ENCODE measurements at places on chromosomes 7 and 10.

DNA sequence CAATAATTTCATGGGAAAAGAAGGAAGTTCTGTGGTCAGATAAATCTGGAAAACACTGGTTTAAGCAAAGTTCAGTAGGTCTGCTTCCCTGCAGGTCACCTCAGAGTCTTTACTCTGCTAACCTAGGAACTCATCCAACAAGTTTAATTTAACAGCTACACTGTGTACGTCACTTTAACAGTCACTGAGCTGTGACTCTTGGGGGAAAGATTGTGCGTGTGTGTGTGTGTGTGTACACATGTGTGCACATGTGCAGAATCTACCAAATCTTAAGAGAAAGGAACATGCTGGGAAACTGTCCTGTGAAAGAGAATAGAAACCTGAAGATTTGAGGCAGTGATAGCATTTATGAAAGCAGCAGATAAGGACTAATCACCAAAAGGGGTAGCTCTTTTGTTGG, 62.6 kb downstream of the IKZF1 start:
- no peak for DNase-seq

- no peak for DNase-seq
These were observed 22.9 kb upstream of the NANOS1 start for GRCh38 chr10:119006451-119007210.

DNA sequence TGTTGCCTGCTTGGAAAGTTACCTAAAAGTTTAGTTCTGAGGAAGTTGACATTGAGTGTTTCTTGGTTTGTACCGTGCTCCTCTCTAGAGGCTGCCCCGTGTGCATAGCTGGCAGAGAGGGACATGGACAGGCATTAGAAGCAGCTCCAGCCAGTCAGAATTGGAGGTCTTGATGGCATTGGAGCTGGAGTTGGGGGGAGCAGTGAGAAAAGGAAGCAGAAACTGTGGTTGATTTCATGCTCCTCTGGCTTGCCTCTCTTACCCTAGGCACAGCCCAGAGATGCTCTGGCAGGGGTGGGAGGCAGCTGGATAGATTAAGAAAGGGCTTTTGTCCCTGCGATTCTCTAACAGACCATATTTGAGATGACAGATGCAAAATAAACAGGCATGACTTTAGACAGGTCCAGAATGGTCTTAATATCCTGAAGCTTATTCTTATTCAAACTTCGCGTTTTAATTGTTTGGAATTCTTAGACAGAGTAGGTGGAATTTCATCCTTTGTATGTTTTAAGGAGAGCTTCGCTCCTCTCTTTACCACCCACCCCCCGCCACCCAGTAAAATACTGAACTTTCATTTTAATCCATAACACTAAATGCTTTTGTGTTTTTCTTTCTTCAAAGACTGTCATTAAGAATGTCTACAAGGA, 73.5 kb upstream of the GLCCI1 start:
- peak; percentile 64 for DNase-seq

GRCh38 chr10:80444124-80444523, 10.0 kb upstream of the TSPAN14 start:
- no peak for DNase-seq

DNA sequence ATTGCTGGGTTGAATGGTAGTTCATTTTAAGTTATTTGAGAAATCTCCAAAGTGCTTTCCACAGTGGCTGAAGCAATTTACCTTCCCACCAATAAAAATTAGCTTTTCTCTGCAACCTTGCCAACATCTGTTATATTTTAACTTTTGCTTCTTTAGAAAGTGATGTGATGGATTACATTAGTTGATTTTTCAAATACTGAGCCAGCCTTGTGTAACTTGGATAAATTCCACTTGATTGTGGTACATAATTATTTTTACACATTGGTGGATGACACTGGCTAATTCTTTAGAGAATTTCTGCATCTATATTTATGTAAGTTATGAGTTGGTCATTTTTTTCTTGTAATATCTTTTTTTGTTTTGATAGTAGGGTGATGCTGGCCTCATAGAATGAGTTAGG, 634.1 kb downstream of the GALNT17 start:
- no peak for DNase-seq
